B cell (primary cell): ENCODE measurements at places on chromosomes 5 and 9. TPM values are rescaled to one million over a fixed set of nuclear protein-coding genes. Genes with fewer than 3 reads are reported as not detected.

GRCh38 chr5:139844472-139845145 is 49.0 kb downstream of the PSD2 start:
- peaks cover 16% of the 10 kb centered on the region for H3K4me1 ChIP-seq
- peak; percentile 83 for DNase-seq
- no peaks in the 10 kb centered on the region for H3K36me3 ChIP-seq
- no peak overlapping the region for H3K4me3 ChIP-seq
- H3K27me3 ChIP-seq, result no peaks in the 10 kb centered on the region

- no peak overlapping the region for H3K27ac ChIP-seq
- no peaks in the 10 kb centered on the region for H3K36me3 ChIP-seq
- no peak overlapping the region for H3K4me3 ChIP-seq
- no peak for DNase-seq
- H3K27me3 ChIP-seq, result no peaks in the 10 kb centered on the region
Observed at GRCh38 chr9:110282018-110282738, 25.9 kb upstream of the TXN start.

- H3K4me3 ChIP-seq, result peak overlapping the region; percentile 14
- H3K36me3 ChIP-seq, result no peaks in the 10 kb centered on the region
- peak; percentile 52 for DNase-seq
- no peak overlapping the region for H3K27ac ChIP-seq
- peaks cover 10% of the 10 kb centered on the region for H3K27me3 ChIP-seq
Observed at GRCh38 chr9:69168709-69169217, 5.3 kb upstream of the TJP2 start.

OTP gene
- not detected in 2 replicates for total RNA-seq
